ENCODE measurements at places on chromosomes 6 and 20. TPM values are rescaled to one million over a fixed set of nuclear protein-coding genes. Genes with fewer than 3 reads are reported as not detected.

GRCh38 chr20:55488593-55488992 lies 516.7 kb downstream of the CBLN4 start:
- no peaks in the 10 kb centered on the region for H3K36me3 ChIP-seq
- no peak overlapping the region for H3K27ac ChIP-seq
- DNase-seq: no peak
- no peak overlapping the region for H3K4me3 ChIP-seq
- H3K27me3 ChIP-seq: no peaks in the 10 kb centered on the region

- no peaks in the 10 kb centered on the region for H3K27me3 ChIP-seq
- no peak overlapping the region for H3K4me3 ChIP-seq
- no peak for DNase-seq
- H3K36me3 ChIP-seq: no peaks in the 10 kb centered on the region
Measured at GRCh38 chr6:23533944-23534343, 592.1 kb upstream of the NRSN1 start.

The ZNF831 gene
- total RNA-seq: 6.0 TPM

GRCh38 chr6:53461696-53462095 lies 83.2 kb downstream of the GCLC start:
- H3K4me3 ChIP-seq: no peak overlapping the region
- DNase-seq: no peak
- no peaks in the 10 kb centered on the region for H3K27me3 ChIP-seq
- no peak overlapping the region for H3K27ac ChIP-seq

DNA sequence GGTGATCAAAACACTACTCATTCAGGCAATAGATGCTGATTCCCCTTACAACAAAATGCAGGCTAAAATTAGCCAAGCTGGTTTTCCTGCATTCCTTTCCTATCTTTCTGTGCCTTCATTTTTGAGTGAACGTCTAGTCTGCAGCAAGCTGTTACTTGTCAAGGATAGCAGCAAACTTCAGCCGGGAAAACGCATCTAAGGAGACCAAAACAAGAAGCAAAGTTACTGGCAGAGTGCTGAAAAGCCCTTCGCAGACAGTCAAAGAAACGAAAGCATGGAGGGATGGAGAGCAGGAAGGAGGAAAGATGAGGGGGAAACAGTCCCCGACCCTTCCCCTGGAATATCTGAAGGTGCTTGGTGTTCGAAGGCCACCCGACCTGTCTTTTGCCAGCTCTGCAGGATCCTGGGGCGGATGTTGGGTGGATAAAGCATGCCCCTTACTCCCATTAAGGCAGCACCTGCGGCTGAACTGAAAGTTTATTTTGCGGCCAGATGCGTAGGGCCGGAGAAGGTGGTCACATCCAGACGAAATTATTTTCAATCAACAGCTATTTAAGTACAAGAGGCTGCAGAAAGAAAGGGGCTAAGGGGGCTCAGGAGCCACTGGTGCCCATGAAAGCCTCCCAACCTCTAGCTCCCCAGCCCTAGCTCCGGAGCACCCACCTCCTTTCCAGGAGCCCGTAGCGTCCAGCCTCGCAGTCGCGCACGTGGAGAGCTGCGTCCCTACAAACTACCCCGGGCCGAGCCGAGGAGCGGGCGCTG lies 538 bp downstream of the FERMT1 start:
- H3K4me1 ChIP-seq: peaks cover 2% of the 10 kb centered on the region
- H3K4me3 ChIP-seq: peak overlapping the region; percentile 42

- peaks cover 10% of the 10 kb centered on the region for H3K36me3 ChIP-seq
- DNase-seq: no peak
- no peak overlapping the region for H3K4me3 ChIP-seq
- no peak overlapping the region for H3K27ac ChIP-seq
- H3K4me1 ChIP-seq: no peaks in the 10 kb centered on the region
Measured at GRCh38 chr6:116120430-116120829, 5.5 kb downstream of the COL10A1 start.

DNA sequence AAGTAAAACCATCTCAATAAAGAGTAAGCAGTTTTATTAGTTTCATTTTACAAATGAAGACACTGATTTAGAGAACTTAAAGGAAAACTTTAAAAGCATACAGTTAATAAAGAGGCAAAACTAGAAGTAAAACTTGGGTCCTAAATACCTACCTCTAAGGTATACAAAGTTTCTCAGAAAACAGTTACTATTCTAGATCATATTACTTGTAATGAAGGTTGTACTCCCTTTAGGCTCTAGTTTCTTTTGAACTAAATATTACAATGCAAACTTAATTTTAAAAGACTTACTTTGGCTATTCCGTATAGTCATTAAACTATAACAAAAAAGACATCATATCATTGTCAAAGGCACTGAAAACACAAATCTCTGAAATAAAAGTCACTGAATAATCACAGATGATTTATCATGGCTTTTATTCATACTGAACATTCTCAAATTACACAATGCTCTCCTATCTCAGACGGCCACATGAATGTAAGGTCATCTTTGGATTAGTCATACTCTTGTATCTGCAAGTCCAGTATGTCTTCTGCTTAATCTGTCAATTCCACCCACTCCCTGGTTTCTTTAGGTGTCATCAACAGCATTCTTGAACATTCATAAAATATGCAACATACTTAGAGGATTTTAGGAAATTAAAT lies 361.6 kb upstream of the RUNX2 start:
- no peak overlapping the region for H3K27ac ChIP-seq
- no peak overlapping the region for H3K4me3 ChIP-seq
- no peaks in the 10 kb centered on the region for H3K27me3 ChIP-seq
- H3K4me1 ChIP-seq: peaks cover 25% of the 10 kb centered on the region

GRCh38 chr6:156181506-156181905 lies 595.7 kb upstream of the ARID1B start:
- DNase-seq: no peak
- no peak overlapping the region for H3K4me3 ChIP-seq
- H3K4me1 ChIP-seq: peaks cover 9% of the 10 kb centered on the region
- no peak overlapping the region for H3K27ac ChIP-seq
- peaks cover 1% of the 10 kb centered on the region for H3K36me3 ChIP-seq

GRCh38 chr20:57894522-57894921 lies 184.7 kb upstream of the PMEPA1 start:
- H3K4me1 ChIP-seq: no peaks in the 10 kb centered on the region
- no peak overlapping the region for H3K4me3 ChIP-seq
- no peak overlapping the region for H3K27ac ChIP-seq
- H3K27me3 ChIP-seq: peaks cover 6% of the 10 kb centered on the region

GRCh38 chr6:35808688-35809087 lies 3.5 kb downstream of the LHFPL5 start:
- no peak for DNase-seq
- no peak overlapping the region for H3K4me3 ChIP-seq
- H3K27ac ChIP-seq: no peak overlapping the region
- H3K4me1 ChIP-seq: peaks cover 5% of the 10 kb centered on the region

The ID1 gene
- total RNA-seq: 2.4 TPM

GRCh38 chr6:135179920-135180541 lies 1.1 kb upstream of the MYB start:
- peaks cover 6% of the 10 kb centered on the region for H3K36me3 ChIP-seq
- peaks cover 25% of the 10 kb centered on the region for H3K4me1 ChIP-seq
- no peaks in the 10 kb centered on the region for H3K27me3 ChIP-seq
- peak; percentile 56 for DNase-seq
- peak overlapping the region; percentile 74 for H3K4me3 ChIP-seq

DNA sequence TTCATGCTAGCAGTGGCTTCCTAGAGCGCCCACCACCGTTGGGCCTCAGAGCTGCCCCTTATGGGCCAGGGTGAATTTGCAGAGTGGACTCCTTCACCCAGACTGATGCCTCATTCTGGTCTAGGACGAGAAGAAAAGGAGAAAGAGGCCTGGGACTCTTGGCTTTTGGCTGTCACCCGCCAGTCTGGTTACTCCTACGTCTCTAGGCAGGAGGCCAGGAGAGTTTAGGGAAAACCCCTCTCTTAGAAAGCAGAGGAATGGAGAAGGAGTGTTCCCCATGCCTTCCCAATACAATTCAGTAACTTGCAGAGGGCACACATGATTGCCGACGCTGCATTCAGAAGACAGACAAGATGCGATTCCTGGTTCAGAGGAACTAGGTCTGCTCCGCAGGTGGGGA lies 70.1 kb downstream of the CDC5L start:
- H3K36me3 ChIP-seq: no peaks in the 10 kb centered on the region
- DNase-seq: no peak
- H3K27me3 ChIP-seq: peaks cover 3% of the 10 kb centered on the region
- H3K4me1 ChIP-seq: no peaks in the 10 kb centered on the region

- no peaks in the 10 kb centered on the region for H3K36me3 ChIP-seq
- no peak overlapping the region for H3K4me3 ChIP-seq
- no peak overlapping the region for H3K27ac ChIP-seq
- H3K4me1 ChIP-seq: peaks cover 16% of the 10 kb centered on the region
- no peaks in the 10 kb centered on the region for H3K27me3 ChIP-seq
Measured at GRCh38 chr20:33657704-33658095, 4.4 kb upstream of the C20orf144 start.

- H3K4me3 ChIP-seq: no peak overlapping the region
- no peaks in the 10 kb centered on the region for H3K36me3 ChIP-seq
- peak; percentile 25 for DNase-seq
- H3K4me1 ChIP-seq: peaks cover 23% of the 10 kb centered on the region
Measured at GRCh38 chr6:150813993-150814359, 51.5 kb upstream of the MTHFD1L start.

- H3K36me3 ChIP-seq: peaks cover 93% of the 10 kb centered on the region
- peak overlapping the region; percentile 92 for H3K4me3 ChIP-seq
- no peaks in the 10 kb centered on the region for H3K27me3 ChIP-seq
- peak overlapping the region; percentile 82 for H3K27ac ChIP-seq
- DNase-seq: peak; percentile 79
Measured at GRCh38 chr6:36599791-36600209, 5.6 kb downstream of the SRSF3 start.
